B cell (primary cell): ENCODE measurements at places on chromosomes 7 and 10.
A peak's percentile ranks its signal among the peaks of the same experiment; 100 is the strongest.

DNA sequence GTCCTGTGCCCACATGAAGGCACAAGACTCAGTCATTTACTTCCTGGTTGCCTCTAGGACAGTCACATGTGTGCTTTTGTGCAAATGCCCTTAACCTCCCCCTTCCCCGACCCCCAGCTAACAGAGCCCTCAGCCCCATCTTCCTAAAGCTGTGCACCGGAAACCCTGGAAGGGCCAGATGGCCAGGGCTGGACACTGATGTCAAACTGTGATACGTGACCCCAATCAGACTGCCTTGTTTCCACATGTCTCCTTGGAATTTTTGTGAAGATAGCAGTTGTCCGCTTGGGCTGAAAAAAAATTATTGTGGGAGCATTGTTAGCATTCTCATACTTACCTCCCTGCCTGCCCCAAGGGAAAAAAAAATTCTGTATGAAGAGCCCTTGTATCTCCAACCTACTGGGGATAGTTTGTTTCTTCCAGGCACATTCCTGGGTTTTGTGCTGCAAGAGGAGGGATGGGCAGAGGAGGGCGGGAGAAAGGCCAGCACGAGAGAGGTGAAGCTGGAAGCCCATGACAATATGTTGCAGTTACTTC lies 17.0 kb upstream of the ADAM12 start:
- no peaks in the 10 kb centered on the region for H3K27me3 ChIP-seq
- no peak overlapping the region for H3K4me3 ChIP-seq
- DNase-seq = no peak
- H3K4me1 ChIP-seq = no peaks in the 10 kb centered on the region
- H3K27ac ChIP-seq = no peak overlapping the region

DNA sequence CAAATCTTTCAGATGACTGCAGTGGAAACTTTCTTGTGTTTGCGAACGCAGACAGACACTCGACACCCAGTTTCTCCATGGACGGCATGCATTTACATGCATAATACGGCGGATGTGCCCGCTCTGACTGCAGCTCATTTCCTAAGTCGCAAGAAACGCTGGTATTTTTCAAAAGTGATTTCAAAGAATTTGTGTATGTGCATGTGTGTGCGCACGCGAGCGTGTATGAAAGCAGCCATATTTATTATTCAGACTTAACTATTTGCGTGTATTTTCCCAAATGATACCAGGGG lies 436.5 kb upstream of the MGMT start:
- no peak overlapping the region for H3K27ac ChIP-seq
- no peak overlapping the region for H3K4me3 ChIP-seq
- DNase-seq = no peak

GRCh38 chr7:113840954-113841353 lies 77.9 kb downstream of the PPP1R3A start:
- no peaks in the 10 kb centered on the region for H3K4me1 ChIP-seq
- no peak overlapping the region for H3K27ac ChIP-seq
- H3K27me3 ChIP-seq = no peaks in the 10 kb centered on the region
- no peak overlapping the region for H3K4me3 ChIP-seq

DNA sequence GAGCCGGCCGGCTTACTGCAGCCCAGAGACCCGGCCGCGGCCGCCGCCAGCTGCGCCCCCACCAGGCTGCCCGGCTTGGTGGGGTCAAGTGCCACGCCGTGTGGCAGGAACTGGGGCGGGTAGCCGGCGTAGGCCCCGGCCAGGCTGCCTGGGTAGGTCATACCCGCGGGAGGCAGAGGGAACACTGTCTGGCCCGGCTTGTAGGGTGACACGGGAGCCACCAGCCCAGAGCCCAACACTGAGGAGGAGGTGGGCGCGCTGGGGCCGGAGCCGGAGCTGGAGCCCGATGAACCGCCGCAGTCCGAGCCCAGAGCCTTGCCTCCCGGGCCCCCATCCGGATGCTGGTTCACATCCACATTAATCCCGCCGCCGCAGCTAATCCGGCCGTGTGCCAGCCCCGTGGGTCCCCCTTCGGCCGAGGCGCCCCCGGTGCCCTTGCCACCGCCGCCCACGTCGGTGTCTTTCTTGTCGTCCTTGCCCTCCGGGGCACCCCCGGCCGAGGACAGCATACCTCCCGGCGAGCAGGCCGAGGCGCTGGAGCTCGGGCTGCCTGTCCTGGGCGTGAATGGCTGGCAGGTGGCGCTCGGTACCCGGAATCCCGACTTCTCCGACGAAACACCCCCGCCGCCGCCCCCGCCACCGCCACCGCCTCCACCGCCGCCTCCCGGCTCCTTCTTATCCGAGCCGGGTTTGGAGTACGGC lies 2.0 kb downstream of the ZNF503 start:
- no peak overlapping the region for H3K27ac ChIP-seq
- DNase-seq = peak; percentile 53
- H3K4me3 ChIP-seq = no peak overlapping the region
- peaks cover 80% of the 10 kb centered on the region for H3K27me3 ChIP-seq
- H3K4me1 ChIP-seq = peaks cover 54% of the 10 kb centered on the region
- no peaks in the 10 kb centered on the region for H3K36me3 ChIP-seq

DNA sequence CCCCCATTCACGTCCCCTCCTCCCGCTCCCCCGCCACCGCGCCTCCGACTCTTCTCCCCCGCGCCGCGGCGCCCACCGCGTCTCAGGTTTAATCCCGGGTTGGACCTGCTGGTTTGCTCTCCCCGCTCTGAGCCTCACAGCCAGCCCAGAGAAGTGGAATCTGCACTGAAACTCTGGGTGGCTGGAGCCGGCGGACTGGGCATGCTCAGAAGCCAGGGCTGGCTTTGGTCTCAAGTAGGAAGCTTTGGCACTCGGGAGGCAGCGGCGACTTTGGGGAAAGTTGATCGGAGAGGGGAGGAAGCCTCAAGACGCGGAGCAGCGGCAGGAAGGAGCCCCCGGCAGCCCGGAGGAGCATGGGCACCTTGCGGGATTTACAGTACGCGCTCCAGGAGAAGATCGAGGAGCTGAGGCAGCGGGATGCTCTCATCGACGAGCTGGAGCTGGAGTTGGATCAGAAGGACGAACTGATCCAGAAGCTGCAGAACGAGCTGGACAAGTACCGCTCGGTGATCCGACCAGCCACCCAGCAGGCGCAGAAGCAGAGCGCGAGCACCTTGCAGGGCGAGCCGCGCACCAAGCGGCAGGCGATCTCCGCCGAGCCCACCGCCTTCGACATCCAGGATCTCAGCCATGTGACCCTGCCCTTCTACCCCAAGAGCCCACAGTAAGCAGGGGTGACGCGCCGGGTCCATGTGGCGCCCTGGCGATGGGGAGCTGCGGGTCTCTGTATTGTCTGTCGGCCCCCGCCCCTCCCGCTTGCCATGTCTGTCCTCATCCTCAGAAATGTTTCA lies at the start of gene PRKG1:
PRKG1 (plus strand) TSS at position 250 of the 791 bp plus-strand sequence.
- H3K4me1 ChIP-seq = peaks cover 19% of the 10 kb centered on the region
- no peak within 1 kb of the TSS for H3K27ac ChIP-seq
- H3K4me3 ChIP-seq = no peak within 1 kb of the TSS
- no peaks in the 10 kb centered on the region for H3K36me3 ChIP-seq
